Thyroid gland (tissue), 4 donors: ENCODE measurements at places on chromosomes 3 and 15. TPM values are rescaled to one million over a fixed set of nuclear protein-coding genes. Genes with fewer than 3 reads are reported as not detected.

The GOLGA8Q gene
- total RNA-seq = 19.6 TPM

DNA sequence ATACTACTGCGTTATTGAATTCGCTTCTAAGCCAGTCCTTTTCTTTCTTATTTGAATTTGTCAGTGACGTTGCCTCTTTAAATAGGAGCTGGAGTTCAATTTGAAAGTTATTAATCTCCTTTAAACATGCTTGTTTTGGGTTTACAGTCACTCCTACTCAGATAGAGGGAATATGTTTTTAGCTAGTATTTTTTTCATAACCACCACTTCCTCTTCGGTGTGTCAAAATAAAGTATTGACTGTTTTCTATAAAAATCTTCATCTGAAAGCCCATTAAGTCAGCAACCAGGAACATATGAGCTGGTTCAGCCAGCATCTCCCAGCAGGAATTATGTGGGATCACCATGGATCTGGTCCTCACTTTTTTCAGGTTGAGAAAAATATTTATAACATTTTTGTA lies 772.9 kb downstream of the DIPK2A start:
- no peak overlapping the region for H3K27ac ChIP-seq
- no peak overlapping the region for H3K4me3 ChIP-seq
- no peaks in the 10 kb centered on the region for H3K36me3 ChIP-seq
- DNase-seq = no peak
- no peaks in the 10 kb centered on the region for H3K4me1 ChIP-seq

The NEIL1 gene
- 64.1 TPM for total RNA-seq

DNA sequence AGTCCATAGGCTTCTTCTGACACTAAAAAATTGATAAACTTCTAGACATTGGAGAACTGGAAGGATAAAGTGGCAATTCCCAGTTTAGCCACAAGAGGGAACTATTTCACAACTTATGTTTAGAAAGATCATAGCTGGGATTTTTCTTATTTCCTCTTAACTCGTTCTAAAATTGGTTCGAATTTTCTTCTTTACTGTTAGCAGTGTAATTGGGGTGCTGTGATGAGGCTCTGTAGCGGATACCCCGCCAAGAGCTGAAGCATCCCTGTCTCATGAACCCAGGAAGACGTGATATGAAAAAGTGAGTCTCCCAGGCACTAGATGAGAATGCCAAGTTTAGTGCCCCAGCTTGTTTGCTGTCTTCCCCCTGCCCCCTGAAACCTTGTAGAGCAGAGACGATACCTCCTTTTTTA lies 85.1 kb downstream of the PDCD6IP start:
- no peak overlapping the region for H3K27ac ChIP-seq
- H3K36me3 ChIP-seq = no peaks in the 10 kb centered on the region
- DNase-seq = no peak
- H3K27me3 ChIP-seq = no peaks in the 10 kb centered on the region
- H3K4me3 ChIP-seq = no peak overlapping the region

GRCh38 chr15:100981086-100981485 lies 61.9 kb downstream of the LRRK1 start:
- H3K27me3 ChIP-seq = no peaks in the 10 kb centered on the region
- no peak overlapping the region for H3K27ac ChIP-seq
- no peaks in the 10 kb centered on the region for H3K36me3 ChIP-seq
- no peak overlapping the region for H3K4me3 ChIP-seq

- no peak overlapping the region for H3K27ac ChIP-seq
- DNase-seq = no peak
- no peaks in the 10 kb centered on the region for H3K27me3 ChIP-seq
- no peaks in the 10 kb centered on the region for H3K36me3 ChIP-seq
- no peak overlapping the region for H3K4me3 ChIP-seq
Observed at GRCh38 chr3:155411500-155412223, 118.2 kb upstream of the STRIT1 start.

GRCh38 chr15:94105760-94106159 lies 125.6 kb upstream of the MCTP2 start:
- H3K4me3 ChIP-seq = no peak overlapping the region
- DNase-seq = no peak
- H3K27ac ChIP-seq = no peak overlapping the region
- no peaks in the 10 kb centered on the region for H3K4me1 ChIP-seq
- no peaks in the 10 kb centered on the region for H3K36me3 ChIP-seq

The RASGRF1 gene
- not detected for total RNA-seq

The KNG1 gene
- not detected for total RNA-seq

The EIF5A2 gene
- total RNA-seq = 2.6 TPM

The CHST2 gene
- total RNA-seq = 12.3 TPM

- no peak overlapping the region for H3K4me3 ChIP-seq
- H3K27me3 ChIP-seq = no peaks in the 10 kb centered on the region
- H3K36me3 ChIP-seq = no peaks in the 10 kb centered on the region
- H3K27ac ChIP-seq = no peak overlapping the region
Observed at GRCh38 chr15:40290918-40291574, 8.2 kb upstream of the ANKRD63 start.
